Astrocyte (in vitro differentiated cells and primary cell): ENCODE measurements at places on chromosomes 1 and 21. TPM values are rescaled to one million over a fixed set of nuclear protein-coding genes. Genes with fewer than 3 reads are reported as not detected.

- DNase-seq: no peak
These were observed 27.8 kb upstream of the FOXE3 start for GRCh38 chr1:47388030-47388890.

GRCh38 chr21:45279446-45280177, 8.1 kb downstream of the POFUT2 start:
- DNase-seq: no peak

- DNase-seq: no peak
These were observed 131.3 kb downstream of the NTPCR start for GRCh38 chr1:233081735-233082134.

- no peak for DNase-seq
These were observed 26.8 kb downstream of the LRRC53 start for GRCh38 chr1:74485622-74486021.

DNA sequence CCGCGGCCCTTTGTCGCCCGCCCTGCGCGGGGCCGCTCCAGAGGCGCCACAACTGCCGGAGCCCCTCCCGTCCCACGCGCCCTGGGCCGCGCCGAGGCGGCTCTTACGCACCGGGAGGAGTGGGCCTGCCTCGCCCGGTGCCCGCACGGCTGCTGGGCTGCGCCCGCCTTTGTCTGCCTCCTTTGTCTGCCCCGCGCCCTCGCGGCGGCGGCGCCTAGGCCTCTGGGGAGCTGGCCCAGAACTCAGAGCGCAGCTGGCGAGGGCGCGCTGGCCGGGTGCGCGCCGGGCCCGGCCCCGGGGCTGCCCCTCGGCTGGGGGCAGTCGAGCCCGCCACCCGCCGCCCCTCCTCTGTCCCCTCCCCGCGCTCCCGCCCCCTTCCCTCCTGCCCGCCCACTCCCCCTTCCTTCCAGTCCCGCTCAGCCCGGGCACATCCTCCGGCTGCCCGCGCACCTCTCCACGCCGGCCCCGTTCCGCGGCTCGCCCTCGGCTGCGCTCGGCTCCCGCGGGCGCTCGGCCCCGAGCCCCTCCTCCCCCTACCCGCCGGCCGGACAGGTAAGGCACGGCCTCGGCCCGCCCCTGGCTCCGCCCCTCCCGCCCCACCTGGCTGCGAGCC, at the start of gene DRAXIN:
DRAXIN (plus strand) TSS at position 409 of the 613 bp plus-strand sequence. CDS start 14,549 bp downstream, outside the sequence.
- no peak for DNase-seq

- DNase-seq: no peak
These were observed 21.6 kb downstream of the HLX start for GRCh38 chr1:220900842-220901241.

DNA sequence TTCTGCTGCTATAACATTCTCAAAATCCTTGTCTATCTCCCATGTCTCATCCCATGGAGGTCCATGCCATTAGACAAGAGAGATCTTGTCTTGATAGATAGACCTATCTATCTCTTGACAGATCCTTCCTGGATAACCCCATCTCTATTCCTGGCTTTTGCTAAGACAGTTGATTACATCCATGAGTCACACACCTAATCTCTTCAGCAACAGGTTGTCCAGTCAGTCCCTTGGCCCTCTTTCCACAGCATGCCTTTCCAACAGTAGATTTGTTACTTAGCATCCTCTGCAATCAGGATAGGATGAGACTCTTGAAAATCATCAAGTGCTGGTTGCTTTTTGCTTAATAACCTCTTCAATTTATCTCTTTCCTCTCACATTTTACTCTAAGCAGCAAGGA, 46.6 kb downstream of the TRMT1L start:
- no peak for DNase-seq

DNA sequence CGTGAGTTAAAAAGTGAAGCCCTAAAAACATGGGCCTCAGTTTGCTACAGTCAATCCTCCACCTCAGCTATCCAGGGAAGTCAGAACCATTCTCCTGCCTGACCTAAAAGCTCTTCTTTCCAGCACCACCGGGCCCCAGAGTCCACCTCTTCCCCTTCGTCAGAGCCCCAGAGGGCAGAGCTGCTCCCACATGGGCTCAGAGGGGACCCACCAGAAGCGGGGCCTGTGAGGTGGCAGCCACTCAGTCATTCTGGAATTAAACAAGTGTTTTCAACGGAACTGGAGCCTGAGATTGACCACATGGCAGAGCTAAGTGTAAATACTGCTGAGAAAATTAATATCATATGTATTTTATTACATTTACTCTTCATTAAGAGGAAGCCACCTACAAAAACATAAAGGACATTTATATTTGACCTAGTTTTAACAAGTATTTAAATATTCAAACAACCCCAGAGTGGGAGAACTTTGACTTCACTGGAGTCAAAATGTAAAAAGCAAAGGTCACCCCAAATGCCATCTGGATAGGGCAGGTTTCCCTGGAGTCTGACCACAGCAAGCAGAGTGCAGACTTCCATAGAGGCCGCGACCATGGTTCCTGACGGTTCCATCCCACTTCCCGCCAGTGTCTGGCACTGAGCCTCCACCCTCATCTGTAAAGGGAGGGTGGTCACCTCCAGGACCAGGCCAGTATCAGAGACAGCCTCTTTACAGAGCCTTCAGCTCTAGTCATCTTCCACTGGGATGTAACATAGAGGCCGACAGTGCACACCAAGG, 1.8 kb downstream of the SUMO3 start:
- no peak for DNase-seq

DNA sequence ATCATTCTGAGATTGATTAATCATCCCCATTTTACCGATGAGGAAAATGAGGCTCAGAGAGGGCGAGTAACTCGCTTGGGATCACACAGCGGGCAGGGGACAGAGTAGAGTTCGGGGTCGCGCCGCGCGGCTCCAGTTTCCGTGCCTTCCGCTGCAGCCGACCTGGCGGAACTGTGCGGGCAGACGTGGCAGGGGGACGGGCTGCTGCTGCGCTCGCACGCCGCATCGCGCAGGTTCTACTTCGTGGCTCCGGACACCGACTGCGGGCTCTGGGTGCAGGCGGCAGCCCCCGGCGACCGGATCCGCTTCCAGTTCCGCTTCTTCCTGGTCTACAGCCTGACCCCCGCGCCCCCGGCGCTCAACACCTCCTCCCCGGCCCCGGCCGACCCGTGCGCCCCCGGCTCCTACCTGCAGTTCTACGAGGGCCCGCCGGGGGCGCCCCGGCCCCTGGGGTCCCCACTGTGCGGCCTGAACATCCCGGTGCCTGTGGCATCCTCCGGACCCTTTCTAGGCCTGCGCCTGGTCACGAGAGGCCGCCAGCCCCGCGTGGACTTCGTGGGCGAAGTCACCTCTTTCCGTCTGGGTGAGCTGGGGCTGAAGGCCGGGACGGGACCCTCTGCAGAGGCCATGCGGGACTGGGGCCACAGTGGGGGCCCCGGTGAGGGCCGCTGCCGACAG, 2.3 kb downstream of the LDLRAD2 start:
- no peak for DNase-seq

- no peak for DNase-seq
These were observed 49.8 kb downstream of the COLGALT2 start for GRCh38 chr1:183987593-183988318.

DNA sequence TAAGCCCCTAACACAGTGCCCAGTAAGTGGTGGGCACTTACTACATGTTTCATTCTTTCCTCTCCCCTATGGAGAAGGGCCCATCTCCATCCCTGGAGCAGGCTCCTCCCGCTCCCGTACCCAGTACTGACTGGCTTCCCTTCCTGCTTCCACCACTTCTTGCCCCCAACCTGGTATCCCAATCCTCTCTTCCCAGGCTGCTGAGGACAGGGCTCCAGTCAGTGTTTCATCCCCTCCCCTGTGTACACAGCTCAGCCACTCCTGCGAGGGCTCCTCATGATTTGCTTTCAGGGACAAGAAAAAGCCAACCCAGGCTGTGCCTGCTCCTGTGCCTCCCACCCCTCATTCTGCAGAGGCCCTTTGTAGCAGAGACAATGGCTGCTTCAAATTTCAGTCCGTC, 20.8 kb upstream of the ETV3 start:
- no peak for DNase-seq

DNA sequence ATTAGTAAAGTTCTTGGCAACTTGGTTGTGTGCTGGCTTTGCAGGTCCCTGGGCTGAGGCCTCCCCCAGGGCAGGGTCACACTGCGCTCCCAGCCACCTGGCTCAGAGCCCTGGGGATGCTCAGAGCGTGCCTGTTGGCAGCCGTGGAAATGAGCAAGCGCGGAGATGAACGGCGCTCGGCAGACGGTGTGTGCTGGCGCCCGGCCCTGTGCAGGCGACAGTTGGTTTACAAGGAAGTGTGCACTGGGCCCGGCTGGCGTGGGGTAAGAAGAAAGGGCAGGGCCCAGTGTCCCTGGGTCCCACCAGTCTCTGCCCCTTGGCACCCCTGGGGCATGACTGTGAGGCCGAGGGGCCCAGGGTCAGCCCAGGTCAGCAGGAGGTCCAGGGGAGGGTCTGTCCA, 25.7 kb upstream of the PEX10 start:
- DNase-seq: no peak

DNA sequence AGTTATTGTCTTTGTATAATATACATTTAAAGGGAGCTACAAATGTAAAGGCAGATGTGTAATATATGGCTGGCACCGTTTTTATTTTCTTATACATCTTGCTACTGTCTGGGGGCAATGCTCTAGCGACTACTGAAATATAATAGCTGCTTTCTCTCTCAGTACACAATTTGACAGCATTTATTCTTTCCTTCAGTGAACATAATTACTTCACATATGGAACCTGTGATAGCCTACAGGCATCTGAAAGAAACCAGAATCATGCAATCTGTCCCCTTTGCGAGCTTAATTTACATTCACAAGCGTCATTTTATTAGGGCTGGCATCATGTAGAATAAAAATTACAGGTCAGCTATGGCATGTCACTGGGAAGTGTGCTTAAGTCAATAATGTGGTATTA, 557.5 kb upstream of the PTBP2 start:
- DNase-seq: no peak

GRCh38 chr1:241950390-241950789, 7.2 kb upstream of the BECN2 start:
- peak; percentile 87 for DNase-seq

DNA sequence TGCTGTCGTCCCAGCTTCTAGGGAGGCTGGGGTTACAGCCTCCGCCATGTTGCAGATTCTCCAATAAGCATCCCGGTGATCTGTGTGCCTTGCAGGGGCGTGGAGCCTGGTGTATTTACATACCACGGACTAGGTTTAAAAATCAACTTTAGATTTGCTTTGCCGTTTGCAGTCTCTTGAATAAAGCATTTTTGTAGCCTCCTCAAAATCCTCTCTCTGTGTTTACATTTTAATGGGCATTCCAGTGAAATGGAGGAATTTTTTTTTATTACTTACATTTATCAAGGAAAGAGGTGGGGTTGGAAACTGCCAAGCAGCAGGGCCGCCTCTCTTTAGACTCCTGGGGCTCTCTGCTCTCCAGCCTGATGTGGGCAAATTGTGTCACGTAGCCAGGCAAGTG, 437.5 kb upstream of the VAMP3 start:
- DNase-seq: no peak

GRCh38 chr1:26785611-26786436, 1.9 kb upstream of the PIGV start:
- peak; percentile 56 for DNase-seq

DNA sequence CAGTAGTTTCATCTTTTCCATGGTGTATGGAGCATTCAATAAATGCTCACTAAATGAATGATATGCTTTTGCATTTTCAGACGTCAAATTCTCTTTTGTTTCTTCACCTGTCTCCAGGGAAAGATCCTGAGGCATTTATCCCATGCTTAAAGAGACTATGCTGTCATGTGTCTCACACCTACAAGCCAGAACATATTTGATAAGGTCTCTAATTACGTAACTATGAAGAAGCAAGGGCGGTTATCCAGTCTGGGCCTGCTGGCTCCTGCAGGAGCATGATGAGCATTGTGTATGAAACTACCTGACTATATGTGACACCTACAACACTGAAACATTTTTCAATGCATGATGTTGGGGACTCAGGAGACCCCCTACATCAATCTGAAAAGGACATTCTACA, 51.8 kb downstream of the FBXO42 start:
- no peak for DNase-seq

DNA sequence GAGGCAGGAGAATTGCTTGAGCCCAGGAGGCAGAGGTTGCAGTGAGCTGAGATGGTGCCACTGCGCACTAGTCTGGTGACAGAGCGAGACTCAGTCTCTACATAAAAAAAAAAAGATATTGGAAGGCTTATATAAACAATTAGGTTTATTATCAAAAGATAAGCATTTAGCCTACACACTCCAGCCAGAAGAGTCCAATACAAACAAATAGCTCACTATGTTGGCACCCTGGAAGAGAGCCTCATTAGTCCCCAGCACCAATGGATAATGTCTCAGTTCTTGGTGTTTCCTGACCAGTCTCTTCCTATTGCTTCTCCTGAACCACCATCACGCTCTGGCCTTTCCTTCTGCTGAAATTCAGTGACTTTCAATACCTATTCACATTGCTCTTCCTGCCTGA, 48.6 kb upstream of the ATP1A1 start:
- DNase-seq: no peak

- DNase-seq: no peak
These were observed at the start of gene NR1I3 for GRCh38 chr1:161238039-161238473. NR1I3 (minus strand) TSS chr1:161238203; CDS start chr1:161236565, 1,638 bp downstream.

DNA sequence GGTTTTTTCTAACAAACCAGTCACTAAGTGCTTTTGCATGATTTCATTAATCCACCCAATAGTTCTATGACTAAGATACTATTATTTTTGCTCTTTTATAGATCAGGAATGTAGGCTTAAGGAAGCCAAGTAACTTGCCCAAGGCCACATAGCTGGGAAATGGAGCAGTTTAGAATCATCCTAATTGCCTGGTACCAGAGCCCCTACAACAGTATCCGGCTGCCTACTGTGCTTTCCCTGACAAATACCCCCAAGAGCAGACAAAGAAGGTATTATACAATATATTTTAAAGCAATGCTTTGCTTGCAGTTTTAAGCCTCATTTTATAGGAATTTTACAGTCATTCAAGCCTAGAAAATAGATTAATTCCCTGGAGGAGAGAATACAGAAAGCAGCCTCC, 45.5 kb upstream of the RASAL2 start:
- no peak for DNase-seq

DNA sequence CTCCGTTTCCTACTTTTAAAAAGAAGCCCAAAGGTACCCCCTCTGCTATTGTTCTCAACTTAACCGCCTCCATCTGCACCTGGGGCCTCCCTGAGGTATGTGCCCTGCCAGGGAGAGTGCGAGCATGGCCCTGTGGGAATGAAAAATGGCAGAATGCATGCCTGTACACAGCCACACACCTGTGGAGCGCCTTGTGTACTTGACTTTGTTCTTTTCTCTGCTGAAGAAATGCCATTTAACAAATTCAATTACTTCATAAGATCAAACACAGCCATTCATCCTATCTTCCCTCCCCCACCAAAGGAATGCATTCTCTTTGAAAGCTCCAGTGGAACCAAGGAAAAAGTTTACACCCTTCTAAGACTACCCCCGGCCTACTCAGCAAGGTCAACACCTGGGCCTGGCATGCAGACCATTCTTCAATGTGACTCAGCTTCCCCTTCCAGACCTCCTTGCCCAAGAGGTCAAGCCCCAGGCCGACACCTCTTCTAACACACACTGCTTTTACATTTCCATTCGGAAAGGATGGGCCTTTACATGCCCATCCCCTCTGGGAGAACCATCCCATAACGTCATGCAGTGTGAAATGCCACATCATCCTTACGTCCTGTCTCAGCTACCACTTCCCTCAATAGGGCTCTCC, 123.7 kb downstream of the SMYD2 start:
- DNase-seq: peak; percentile 89

- no peak for DNase-seq
These were observed 6.5 kb upstream of the MAB21L3 start for GRCh38 chr1:116104667-116105066.

The GJA9 gene
- not detected in 2 replicates for total RNA-seq

The TCHH gene
- total RNA-seq: 0.70 and 0.86 TPM in 2 replicates

The MYOG gene
- total RNA-seq: not detected in 2 replicates

The MYBPHL gene
- not detected in 2 replicates for total RNA-seq

The TEX38 gene
- total RNA-seq: not detected in 2 replicates

The AGT gene
- total RNA-seq: 1.2 and 3.0 TPM in 2 replicates

The UMODL1 gene
- total RNA-seq: 0.10 TPM in 1 of 2 replicates, not detected in the other
